ENCODE measurements at places on chromosomes 7 and 10.

GRCh38 chr7:1232103-1232466 is 587 bp upstream of the UNCX start:
- DNase-seq: no peak

- no peak for DNase-seq
These were observed 179.4 kb downstream of the PDE1C start for GRCh38 chr7:31890766-31891165.

GRCh38 chr10:34102893-34103506 is 712.1 kb downstream of the PARD3 start:
- DNase-seq: no peak

- no peak for DNase-seq
These were observed 49.9 kb upstream of the UCN3 start for GRCh38 chr10:5314840-5315239.

DNA sequence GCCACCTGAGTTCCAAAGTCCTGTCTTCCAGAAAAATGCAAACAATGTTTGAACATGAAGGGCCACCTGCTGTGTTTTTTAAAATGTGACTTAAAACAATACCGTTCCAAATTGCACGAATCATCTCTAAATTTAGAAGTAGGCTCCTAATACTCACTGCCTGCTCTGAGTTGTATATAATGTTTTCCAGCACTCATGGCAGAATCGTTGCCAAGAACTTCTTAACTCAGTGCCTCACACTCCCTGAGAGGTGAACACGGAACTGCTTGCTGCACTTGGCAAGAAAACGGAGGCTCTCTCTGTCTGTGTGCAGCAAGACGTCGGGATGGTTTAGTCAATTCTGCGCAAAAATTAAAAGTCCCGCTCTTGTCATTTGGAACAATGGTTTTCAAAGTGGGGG is 757.3 kb upstream of the AUTS2 start:
- no peak for DNase-seq

DNA sequence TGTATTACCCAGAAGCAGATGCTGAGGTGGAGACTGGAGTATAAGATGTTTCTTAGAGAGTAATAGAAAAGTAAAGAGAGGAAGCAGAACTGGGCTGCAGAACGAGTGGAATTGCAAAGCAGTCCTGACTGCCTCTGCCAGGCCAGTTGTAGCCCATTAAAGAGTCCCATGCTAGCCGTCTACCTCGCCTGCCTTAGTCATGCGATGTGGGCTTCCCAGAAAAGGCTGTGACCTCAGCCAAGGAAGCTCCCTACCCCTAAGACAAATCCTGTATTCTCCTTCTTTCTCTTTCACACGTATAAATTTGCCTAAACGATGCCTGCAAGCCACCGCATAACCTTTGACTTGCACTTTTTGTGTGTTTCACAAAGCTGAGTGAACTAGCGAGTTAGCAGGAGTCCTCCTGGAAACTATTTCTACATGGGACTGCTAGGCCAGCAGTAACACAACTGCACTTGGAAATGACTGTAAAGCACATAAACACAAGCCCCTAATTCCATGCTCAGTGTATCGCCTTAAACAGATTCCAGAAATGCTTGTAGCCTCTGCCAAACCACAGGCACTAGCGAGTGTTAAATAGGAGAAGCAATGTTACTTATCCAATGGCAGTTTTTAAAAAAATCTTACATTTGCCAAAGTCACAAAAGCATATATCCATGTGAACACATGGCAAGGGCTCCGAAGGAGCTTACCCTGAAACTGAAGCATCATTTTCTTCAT is 47.4 kb upstream of the GNAI1 start:
- DNase-seq: no peak

- DNase-seq: no peak
These were observed 63.4 kb upstream of the GJD4 start for GRCh38 chr10:35541720-35542119.

DNA sequence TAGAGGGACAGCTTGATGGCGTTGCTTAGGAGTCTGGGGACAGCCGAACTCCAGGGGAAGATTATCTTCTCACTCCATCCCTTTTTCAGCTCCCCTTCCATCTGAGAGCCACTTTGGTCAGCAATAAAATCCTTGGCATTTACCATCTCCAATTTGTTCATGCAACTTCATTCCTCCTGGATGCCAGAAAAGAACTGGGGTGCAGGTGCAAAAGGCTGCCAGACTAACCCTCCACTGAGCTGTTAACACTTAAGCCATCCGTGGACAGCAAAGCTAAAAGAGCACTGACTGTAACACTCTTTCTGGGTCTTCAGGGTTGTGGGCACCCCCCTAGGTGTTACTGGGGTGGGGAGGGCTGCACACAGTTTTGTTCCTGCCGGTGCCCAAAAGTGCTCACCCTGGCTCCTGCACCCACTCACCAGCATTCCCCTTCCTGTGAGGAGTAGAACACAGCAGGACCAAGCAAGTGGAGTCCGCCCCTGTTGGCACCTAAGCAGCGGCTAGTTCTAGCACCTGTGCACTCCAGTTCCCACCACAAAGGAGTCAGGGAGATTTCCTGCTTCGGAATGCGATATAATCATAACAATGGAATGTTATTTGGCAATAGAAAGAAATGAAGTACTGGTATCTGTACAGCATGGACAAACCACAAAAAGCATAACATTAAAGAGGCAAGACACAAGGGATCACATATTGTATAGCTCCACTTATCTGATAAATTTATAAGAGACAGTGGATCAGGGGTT is 95.1 kb downstream of the NPY start:
- no peak for DNase-seq

GRCh38 chr7:56026538-56026937 is 24.7 kb downstream of the PSPH start:
- no peak for DNase-seq

DNA sequence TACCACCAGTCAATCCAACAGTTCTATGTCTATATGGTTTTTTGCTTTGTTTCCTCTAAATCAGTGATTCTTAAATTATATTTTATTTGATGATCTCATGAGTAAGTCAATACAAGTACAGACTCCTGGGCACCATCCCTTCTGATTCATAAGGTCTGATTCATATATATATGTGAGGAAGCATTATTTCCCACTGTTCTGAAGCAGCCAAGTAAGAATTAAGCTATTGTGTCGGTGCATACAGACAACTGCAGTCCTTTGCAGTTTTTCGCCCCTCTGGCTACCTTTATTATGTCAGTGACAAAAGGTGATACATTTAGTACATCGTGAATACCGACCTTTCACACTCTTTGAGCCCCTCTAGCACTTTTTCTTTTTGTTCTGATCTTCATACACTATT is 1079.6 kb upstream of the C7orf33 start:
- DNase-seq: no peak

GRCh38 chr10:63561341-63561740 is 40.1 kb downstream of the REEP3 start:
- no peak for DNase-seq

DNA sequence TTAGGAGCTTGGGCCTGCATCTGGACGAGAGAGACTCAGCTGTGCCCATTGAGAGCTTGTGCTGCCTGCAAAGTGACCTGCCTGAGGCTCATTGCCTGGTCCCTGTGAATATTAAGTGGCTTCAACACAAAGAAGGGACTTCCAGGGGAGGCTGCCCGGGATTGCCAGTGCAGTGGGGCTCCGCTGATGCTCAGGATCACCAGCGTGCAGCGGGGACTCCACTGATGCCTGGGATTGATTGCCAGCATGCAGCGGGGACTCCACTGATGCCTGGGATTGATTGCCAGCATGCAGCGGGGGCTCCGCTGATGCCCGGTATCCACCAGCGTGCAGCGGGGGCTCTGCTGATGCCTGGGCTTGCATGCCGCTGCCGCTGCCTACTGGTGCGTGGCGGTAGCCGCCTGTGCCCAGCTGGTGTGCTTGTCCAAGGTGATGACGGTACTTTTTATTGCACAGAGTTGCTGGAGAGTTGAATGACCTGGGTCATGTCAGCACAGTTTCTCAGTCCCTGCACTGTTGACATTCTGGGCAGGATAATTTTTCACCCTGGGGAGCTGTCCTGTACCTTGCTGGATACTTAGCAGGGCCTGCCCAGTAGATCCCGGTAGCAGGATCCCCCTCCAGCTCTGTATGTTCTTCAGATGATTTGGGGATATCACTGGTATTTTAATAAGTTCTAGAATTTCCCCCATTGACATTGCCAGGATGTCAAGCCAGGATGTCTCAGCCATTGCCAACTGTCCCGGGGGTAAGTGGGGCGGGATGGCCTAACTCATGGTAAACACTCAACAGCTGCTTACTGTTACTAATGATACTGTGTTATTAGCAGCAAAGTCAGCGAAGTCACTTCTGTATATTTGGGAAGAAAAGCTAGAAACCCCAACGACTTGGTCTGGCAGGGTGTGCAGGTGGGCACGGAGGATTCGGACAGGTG is 13.0 kb downstream of the DOCK1 start:
- no peak for DNase-seq

DNA sequence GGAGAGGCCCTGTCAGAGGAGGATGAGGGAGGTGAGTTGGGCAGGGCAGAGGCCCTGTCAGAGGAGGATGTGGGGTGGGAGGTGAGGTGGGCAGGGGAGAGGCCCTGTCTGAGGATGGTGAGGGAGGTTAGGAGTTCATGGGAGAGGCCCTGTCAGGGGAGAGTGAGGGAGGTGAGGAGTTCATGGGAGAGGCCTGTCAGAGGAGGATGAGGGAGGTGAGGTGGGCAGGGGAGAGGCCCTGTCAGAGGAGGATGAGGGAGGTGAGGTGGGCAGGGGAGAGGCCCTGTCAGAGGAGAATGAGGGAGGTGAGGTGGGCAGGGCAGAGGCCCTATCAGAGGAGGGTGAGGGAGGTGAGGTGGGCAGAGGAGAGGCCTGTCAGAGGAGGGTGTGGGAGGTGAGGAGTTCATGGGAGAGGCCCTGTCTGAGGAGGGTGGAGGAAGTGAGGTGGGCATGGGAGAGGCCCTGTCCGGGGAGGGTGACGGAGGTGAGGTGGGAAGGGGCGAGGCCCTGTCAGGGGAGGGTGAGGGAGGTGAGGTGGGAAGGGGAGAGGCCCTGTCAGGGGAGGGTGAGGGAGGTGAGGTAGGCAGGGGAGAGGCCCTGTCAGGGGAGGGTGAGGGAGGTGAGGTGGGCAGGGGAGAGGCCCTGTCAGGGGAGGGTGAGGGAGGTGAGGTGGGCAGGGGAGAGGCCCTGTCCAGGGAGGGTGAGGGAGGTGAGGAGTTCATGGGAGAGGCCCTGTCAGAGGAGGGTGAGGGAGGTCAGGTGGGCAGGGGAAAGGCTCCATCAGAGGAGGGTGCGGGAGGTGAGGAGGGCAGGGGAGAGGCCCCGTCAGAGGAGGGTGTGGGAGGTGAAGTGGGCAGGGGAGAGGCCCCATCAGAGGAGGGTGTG is 73.7 kb downstream of the INPP5A start:
- no peak for DNase-seq

GRCh38 chr7:148664324-148664723 is 34.4 kb upstream of the CUL1 start:
- DNase-seq: no peak

GRCh38 chr10:6065406-6065805 is 3.2 kb upstream of the IL2RA start:
- no peak for DNase-seq

GRCh38 chr7:36906448-36906847 is 182.2 kb upstream of the AOAH start:
- no peak for DNase-seq

DNA sequence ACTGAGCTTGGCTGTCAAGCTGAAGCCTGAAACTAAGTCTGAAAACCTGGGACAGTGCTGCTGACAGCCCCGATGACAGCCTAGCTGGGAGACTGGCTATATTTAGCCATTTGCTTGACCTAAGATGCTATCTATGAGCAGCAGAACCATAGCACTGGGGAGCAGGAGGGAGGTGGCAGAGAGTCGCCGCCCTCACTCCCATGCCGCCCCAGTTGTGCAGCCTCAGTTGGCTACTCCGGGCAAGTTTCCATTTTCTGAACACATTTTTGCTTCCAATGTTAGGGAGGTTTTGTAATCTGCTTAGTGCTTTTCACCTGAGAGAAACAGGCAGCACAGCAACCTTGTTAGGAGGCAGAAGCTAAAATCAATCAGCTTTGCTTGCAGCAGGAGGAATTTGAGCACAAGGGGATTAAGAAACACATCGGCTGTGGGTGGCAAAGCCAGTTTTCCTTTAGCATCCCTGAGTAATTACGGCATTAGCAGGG is 20.4 kb upstream of the C10orf71 start:
- DNase-seq: no peak

DNA sequence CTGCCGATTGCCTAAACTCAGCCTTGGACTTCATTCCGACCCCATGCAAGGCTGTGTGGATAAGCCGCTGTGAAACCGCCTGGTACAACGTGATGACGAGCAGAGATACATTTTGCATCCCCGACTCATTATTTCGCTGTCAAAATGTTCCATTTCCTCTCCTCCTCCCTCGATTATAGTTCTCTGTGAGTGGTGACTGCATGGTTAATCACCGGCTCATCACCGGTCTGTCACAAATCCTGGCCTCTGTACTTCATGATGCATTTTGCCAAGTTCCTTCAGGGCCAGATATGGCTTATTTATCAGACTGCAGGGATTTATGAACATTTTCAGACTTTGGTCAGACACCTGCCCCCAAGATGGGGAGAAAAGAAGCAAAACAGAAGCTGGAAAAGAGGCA is 461.6 kb upstream of the DPP6 start:
- no peak for DNase-seq

GRCh38 chr10:73251683-73252444 is 580 bp downstream of the MRPS16 start:
- DNase-seq: no peak

DNA sequence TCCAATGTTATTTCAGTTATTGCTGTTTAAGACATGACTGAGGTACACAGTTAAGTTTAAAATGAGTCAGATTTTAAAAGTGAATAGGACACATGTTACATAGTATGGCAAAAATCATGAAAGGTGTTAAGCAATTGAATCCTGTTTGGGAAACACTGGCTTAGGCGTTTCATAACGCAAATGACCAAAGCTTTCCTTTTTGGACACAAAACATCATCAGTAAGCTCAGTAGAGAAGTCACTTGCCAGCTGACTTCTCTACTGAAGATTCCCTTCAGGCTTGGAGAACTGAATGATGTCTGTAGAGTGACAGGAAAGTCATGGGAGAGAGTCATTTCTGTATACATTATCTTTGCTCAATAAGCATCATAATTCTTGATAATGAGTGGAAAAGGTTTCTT is 64.4 kb upstream of the RSBN1L start:
- DNase-seq: no peak

- DNase-seq: no peak
These were observed 232.4 kb upstream of the MYO3A start for GRCh38 chr10:25701652-25702051.

GRCh38 chr10:96410296-96410695 is 51.5 kb upstream of the OPALIN start:
- no peak for DNase-seq

Data from NCI-H2227 treated with DMSO at 0.1 percent for 48 hours (cell line).